Motor neuron (in vitro differentiated cells): ENCODE measurements at places on chromosomes 4 and X.

DNA sequence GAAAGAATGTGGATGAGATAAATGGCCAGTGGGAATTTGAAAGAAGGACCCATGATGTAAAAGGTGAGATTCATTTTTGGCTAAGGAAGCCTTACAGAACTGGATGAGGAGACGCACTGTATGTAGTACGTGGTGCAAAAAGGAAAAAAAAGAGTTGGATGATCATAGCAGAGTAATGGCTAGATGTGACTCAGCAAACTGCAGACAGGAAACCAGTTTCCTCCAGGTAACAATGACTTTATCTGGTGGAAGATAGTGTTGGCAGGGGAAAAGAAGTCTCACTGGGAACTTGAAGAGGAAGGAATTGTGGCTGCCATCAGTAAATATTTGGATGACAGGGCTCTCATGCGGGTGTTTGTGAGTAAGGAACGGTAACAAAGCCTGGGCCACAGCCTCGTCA, 243.2 kb downstream of the CPE start:
- ATAC-seq, result no peak

GRCh38 chr4:95985051-95985450, 145.2 kb downstream of the PDHA2 start:
- no peak for ATAC-seq

DNA sequence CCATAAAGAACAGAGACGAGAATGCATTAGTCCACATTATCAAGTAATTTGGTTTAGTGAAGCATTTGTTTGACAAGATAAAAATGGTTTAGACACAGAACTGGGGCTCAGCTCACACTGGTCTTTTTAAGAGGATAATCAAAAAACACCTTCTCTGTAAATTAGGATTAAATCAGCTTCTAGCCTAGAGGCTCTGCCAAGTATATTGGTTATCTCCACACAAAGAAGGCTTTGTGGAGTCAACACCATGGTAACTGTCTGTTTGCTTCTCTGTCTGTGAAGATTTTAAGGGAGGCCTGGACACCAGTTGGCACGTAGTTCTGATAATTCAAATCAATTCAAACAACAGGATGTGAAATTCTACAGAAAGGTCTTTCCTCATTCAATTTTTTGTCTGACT, 687.0 kb downstream of the DMD start:
- no peak for ATAC-seq

DNA sequence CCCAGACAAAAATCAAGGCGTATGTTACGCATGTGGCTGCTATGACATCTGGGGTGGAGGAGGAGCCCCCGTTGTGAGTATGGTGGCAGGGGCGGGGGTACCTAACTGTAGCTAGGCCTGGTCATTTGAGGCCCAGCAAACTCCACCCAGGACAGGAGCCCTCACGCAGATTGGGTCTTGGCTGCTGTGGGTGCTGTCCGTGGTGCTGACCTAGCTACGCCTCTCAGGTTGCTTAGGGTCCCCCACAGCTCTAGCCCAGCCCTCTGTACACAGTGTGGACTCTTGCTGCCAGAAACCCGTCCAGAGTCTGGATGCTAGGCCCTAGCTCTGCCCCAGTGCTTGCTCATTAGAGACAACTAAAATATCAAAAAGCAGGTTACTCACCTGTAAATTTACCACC, 146.7 kb upstream of the PSAPL1 start:
- peak; percentile 88 for ATAC-seq

DNA sequence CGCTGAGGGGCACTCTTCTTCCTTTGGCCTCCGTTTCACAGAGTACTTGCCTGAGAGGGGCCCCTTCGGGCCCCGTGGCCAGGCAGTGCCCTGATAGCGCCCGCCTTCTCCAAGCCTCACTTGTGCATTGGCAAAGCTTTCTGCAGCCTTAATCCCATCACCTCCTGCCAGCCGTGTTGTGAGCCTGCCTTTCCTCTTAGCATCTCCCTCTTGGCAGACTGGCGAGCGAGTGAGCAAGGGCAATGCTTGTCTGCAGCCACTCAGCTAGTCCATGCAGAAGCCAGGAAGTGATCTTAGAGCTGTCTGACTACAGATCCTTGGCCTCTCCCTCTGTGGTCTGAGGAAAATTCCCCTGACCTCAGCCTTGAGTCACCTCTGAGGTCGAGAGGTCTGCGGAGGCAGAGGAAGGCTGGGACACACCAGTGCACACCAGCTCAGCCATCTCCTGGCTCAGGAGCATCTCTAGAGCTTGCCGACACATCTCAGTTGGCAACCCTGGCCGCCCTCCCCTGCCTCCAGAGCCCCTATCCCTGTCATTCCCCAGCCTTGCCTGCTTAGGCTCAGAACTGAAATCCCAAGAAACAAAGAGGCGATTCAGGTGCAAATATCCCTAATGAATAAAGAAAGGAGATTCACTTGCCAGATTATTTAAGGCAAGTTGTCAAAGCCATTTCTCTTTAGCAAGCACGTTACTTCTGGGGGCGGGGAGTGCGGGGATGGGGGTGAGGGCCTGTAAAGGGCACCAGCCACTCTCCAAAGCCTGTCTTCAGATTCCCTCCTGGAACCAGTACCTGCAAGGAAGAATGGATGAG, 143.5 kb upstream of the MAMLD1 start:
- no peak for ATAC-seq

GRCh38 chr4:148215202-148215601, 227.0 kb downstream of the NR3C2 start:
- ATAC-seq, result no peak

DNA sequence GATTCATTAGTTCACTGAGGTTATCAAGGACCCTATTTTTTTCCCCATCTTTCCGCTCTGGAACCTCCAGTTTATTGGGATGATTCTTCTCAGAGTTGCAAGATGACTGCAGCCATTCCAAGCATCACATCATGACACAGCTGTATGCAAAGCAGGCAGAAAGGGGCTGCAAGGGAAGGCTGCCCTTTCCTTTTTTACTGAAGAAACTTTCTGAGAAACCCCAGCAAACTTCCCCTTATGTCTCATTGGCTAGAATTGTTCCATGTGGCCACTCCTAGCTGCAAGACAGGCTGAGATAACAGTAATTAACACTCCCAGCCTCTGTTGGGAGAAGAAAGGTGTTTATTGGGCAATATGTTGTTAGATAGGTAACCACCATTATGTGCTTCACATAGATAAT, 102.6 kb downstream of the SATL1 start:
- no peak for ATAC-seq

GRCh38 chr4:87865960-87866598, 33.3 kb downstream of the MEPE start:
- ATAC-seq, result peak; percentile 65

DNA sequence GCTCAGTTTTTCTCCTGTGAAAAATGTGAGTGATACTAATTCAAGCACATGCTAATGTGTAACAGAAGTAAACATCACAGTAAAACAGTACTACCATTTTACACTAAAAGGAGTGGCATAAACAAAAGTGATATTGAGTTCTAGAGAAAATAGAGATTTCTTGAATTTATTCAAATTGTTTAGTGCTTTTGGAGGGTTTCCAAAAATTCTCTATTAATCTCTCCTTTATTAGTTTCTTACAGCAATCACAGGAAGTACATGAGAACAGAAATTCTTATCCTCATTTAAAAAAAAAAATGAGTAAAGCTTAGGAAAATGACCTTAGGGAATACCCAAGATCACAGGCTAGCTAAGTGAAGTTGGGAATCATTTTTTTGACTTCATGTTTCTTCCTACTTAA, 459.7 kb upstream of the GALNTL6 start:
- ATAC-seq, result no peak

- ATAC-seq, result no peak
These were observed 4.9 kb downstream of the CPEB2 start for GRCh38 chr4:15007201-15007600.

- no peak for ATAC-seq
These were observed 131.5 kb downstream of the GABRA2 start for GRCh38 chr4:46258431-46258830.

DNA sequence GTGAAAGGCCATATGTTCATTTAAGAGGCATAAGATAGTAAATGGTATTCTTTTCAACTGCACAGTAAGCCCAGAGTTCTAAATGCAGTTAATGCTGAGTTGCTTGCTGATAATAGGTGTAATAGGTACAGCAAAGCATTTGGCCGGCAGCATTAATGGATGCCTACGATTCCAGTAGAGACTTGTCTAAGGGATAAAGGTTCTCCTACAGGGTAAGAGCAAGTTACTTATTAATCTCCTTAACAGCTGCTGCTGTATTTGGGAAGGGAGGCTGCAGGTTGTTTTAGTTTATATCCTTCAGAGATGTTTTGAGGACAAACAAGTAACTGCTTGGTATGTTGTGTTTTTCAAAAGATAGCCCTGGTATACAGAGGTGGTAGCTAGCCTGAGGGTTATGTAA, 16.8 kb downstream of the TSPAN7 start:
- ATAC-seq, result no peak

DNA sequence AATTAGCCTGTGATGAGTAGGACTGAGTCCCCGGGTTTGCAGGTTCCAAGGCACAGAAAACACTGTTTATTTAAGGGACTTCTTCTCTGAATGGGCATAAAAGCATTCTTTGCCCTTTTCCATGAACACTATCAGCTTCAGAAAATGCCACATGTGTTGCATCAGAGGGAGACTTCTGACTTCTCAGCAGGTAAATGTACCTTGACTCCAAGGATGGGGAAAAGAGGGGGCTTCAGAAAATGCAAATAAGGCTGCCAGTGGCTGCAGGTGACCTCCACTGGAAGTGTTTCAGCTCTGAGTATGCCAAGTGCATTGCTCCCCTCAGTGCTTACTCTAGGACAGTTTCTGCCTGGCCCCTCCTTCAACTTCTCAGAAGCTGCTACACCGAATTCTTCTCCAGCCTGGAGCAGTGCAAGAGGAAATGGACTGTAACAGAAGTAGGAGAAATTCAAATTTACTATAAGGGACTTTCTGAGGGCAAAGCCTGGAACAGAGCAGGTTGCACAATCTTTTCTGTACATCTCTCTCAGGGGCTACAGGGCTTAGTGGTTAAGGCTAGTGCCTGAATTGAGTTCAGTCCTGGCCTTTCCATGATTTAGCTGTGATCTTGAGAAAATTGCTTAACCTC, 233.2 kb downstream of the PTTG2 start:
- ATAC-seq, result peak; percentile 57

- no peak for ATAC-seq
These were observed 27.7 kb downstream of the ENPP6 start for GRCh38 chr4:184189966-184190365.

- ATAC-seq, result no peak
These were observed 70.6 kb downstream of the MTMR1 start for GRCh38 chrX:150763810-150764209.

DNA sequence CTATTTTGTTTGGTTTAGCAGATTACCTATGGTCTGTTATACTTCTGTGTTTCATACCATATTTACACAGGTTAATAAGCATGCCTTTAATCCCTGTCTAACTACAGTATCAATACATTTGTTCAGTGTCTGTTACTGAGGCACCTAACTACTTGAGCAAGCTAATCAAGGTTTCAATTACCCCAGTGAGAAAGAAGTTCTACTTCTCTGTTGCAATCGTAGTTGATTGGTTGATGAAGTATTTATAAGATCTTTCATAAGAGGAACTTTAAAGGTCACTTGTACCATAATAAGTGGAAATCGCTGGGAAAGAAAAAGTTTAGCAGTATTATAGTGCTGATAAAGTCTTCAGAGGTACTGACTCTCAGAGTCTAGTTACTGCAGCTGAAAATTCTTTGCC, 490.6 kb downstream of the RPA4 start:
- no peak for ATAC-seq

GRCh38 chr4:123463869-123464268, 67.3 kb downstream of the SPRY1 start:
- no peak for ATAC-seq

DNA sequence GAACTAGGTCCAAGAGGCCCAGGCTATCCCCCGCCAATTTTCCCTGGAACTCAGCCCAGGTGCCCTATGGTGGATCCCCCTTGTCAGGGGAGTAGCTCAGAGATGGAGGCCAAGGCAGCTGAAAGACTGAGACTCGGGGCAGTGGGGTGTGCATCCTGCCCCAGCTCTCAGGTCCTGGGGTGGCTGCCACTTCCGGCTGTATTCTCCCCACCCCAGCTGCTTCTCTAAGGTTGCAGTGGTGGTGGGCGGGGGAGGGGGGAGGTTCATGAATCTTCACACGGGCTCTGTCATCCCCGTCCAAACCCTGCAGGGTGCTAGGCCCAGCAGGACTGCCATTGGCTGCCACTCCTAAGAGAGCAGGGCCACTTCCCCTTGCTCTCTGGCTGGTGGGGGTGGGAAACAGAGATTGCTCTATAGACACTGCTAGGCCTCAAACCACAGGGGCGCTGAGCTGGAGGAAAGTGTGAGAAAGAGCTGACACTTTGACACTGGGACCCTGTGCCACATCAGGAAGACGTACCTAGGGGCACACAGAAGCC, 1.5 kb downstream of the SASH3 start:
- no peak for ATAC-seq

GRCh38 chr4:69876071-69876470, 16.1 kb upstream of the SULT1E1 start:
- ATAC-seq, result no peak

- ATAC-seq, result no peak
These were observed 815.6 kb upstream of the ADGRL3 start for GRCh38 chr4:60384516-60384915.

DNA sequence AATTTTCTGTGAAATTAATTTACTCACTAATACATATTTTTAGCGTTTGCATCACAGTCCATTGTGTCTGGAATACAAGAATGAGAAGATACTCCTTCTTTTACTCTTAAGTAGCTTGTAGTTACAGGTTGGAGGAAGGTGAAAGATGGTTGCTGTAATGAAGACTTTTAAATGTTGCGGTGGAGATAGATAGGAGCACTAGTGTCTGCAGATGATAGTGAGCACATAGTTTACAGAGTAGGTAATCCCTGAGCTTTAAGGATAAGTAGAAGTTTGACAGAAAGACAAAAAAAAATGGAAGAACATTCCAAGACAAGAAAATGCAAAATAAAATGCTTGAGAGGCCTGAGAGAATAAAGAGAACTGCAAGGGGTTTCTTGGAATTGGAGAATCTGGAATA, 5.4 kb upstream of the SLC39A8 start:
- no peak for ATAC-seq

- no peak for ATAC-seq
These were observed 18.5 kb upstream of the SGMS2 start for GRCh38 chr4:107806196-107806595.

DNA sequence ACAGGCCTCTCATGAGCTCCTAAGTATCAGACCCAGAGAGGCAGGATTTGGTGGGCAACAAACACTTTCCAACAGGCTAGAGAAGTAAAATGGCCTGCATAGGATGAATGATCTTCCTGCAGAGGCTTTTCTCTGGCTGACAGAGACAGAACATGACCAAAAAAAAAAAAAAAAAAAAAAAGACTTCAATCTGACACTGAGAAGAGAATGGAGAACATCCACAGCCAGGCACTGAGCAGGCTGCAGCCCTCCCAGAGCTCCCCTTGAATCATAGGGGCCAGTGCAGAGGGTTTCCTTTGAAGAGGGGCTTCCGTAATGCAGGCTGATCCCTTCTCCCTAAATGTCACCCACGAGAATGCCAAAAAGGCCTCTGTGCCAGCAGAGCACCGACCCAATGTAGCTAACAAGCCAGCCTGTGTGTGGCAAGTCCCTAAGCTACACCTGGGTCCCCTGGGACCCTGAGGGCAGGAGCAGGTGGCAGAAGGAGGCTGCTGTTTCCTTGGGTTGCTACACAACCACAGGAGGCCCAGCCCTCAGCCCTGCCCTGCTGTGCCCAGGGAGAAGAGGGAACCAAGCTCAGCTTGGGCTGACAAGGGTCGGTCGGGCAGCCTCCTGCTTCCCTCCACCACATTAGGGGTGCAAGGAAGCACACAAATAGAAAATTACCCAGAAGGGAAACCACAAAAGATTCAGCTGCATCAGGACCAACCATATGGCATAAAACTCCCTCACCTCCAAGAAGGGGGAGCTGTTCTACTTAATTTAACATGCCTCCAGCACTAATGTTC, 55.6 kb downstream of the MAP7D2 start:
- no peak for ATAC-seq

GRCh38 chr4:144557404-144557803, 88.6 kb upstream of the HHIP start:
- ATAC-seq, result no peak
